ENCODE measurements at places on chromosomes 12 and 14. TPM values are rescaled to one million over a fixed set of nuclear protein-coding genes. Genes with fewer than 3 reads are reported as not detected.

The FUT8 gene
- 139 TPM for total RNA-seq

The DHRS2 gene
- total RNA-seq, result 0.57 TPM

The DLGAP5 gene
- 27.7 TPM for total RNA-seq

- no peak overlapping the region for H3K4me3 ChIP-seq
- no peaks in the 10 kb centered on the region for H3K27me3 ChIP-seq
- peaks cover 3% of the 10 kb centered on the region for H3K4me1 ChIP-seq
- H3K27ac ChIP-seq, result no peak overlapping the region
Measured at GRCh38 chr12:28463396-28463795, 273.1 kb downstream of the CCDC91 start.

DNA sequence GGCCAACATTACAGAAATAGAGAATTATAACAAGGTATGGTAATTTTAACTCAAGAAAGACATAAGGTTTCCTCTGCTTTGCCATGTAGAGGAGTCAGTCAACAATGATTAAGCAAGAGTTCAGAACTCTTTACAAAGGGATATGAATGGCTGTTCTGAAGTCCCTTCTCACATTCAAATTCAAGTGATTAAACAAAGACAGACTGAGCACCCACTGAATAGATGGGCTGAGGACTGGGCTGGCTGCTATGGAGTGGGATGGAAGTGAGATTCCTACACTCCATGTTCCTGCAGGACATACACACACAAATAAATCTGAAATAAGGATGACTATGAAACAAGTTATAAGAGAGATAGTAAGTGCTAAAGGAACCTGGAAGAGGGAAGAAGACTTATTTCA lies 199.0 kb upstream of the GRIP1 start:
- H3K4me3 ChIP-seq, result no peak overlapping the region
- peaks cover 22% of the 10 kb centered on the region for H3K27me3 ChIP-seq
- H3K4me1 ChIP-seq, result no peaks in the 10 kb centered on the region
- no peaks in the 10 kb centered on the region for H3K36me3 ChIP-seq

DNA sequence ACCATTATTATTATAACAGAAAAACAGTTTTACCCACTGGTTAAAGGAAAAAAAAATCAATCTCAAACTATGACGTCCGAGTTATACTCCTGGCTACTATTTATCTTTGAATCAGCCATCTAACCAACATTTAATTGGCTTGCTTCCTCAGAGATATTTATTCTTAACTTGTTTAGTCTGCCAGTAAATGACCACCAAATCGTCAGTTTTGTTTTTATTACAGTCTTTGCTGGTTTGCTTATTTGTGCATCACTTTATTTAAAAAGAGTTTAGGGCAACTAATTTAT lies 71.2 kb downstream of the RASSF8 start:
- no peaks in the 10 kb centered on the region for H3K36me3 ChIP-seq
- no peak overlapping the region for H3K4me3 ChIP-seq
- peaks cover 12% of the 10 kb centered on the region for H3K27me3 ChIP-seq
- DNase-seq, result no peak

GRCh38 chr12:108302016-108302402 lies 37.1 kb downstream of the CMKLR1 start:
- H3K4me1 ChIP-seq, result peaks cover 83% of the 10 kb centered on the region
- no peaks in the 10 kb centered on the region for H3K27me3 ChIP-seq
- peak overlapping the region; percentile 37 for H3K27ac ChIP-seq
- DNase-seq, result no peak

GRCh38 chr12:55736780-55737580 lies 5.9 kb upstream of the GDF11 start:
- H3K27ac ChIP-seq, result peak overlapping the region; percentile 72
- no peak for DNase-seq
- peak overlapping the region; percentile 39 for H3K4me3 ChIP-seq
- no peaks in the 10 kb centered on the region for H3K36me3 ChIP-seq
- peaks cover 25% of the 10 kb centered on the region for H3K4me1 ChIP-seq
- H3K27me3 ChIP-seq, result no peaks in the 10 kb centered on the region

DNA sequence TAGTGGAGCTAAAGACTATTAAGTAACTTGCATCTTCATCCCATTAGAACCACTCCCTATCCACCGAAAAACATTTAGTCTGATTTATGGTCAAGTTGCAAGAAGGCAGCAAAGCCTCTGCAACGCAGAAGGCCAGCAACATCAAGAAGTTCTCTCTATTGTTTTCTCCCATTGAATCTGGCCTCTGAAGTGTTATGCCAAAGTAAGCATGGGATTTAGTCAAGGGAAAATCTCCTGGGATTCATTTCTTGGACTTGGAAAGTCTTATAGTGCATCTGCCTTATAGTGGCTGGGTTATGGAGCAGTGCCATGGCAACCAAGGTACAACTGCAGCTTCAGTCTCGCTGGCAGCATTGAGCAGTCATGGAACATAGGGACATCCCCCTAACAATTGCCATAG lies 87.7 kb upstream of the KRR1 start:
- H3K27me3 ChIP-seq, result no peaks in the 10 kb centered on the region
- no peak overlapping the region for H3K27ac ChIP-seq
- DNase-seq, result no peak
- H3K36me3 ChIP-seq, result no peaks in the 10 kb centered on the region
- H3K4me1 ChIP-seq, result no peaks in the 10 kb centered on the region
- H3K4me3 ChIP-seq, result no peak overlapping the region

Data from natural killer cell treated with Interleukin-12 subunit alpha and Interleukin-12 subunit beta and Interleukin-15 and Interleukin-18, amount 100 ng/mL, for 72 hours (primary cell).